ENCODE measurements at places on chromosomes 5 and 9.

DNA sequence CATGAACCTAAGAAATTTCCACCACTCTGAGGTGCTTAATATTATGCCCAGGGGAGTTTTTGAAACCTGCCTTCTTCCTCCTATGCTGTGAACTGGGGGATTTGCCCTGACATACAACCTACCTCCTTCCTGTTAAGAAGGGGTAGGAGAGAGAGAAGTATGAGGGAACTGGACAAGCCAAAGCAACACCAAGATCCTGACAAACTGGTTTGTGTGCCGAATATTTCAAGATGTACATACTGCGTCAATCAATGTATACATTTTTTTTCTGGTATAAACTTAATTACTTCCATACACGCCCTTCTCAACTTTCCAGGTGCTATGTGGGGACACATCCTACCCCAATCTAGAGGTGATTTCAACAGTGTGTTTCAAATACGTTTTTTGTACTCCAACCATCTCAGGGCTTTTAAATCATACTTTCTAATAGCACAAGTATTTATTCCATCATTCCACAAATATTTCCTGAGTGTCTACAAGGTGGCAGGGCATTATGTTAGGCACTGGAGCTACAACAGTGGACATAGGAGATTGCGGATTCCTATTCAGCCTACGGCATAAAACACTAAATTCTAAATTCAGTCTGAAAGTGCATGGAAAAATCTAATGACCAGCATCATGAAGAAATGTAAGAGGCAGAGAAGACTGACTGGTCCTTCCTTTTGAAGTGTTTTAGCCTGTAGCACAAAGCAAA lies 70.1 kb upstream of the IFNK start:
- no peak for DNase-seq

GRCh38 chr5:135183464-135183863 lies 149.4 kb upstream of the PITX1 start:
- no peak for DNase-seq

- no peak for DNase-seq
Measured at GRCh38 chr9:81032831-81033230, 656.5 kb downstream of the TLE1 start.

DNA sequence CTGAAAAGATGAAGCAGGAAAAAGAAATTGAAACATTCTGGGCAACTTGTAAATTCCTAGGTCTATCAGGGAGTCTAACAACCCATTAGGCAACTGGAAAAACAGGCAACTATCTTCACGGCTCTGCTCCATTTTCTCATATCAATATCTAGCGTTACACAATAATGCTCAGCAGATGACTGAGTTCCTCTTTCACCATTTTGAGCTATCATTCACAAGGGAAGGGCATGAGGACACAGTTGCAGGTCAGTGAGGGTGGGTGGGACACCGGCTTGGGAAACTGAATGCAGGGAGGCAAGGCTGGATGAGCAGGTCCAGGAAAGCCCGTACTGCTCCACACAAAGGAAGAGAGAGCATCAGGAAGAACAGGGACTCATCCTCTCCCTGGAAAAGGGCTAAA lies 67.0 kb downstream of the FRMD3 start:
- DNase-seq = no peak

GRCh38 chr5:178237431-178238312 lies 5.1 kb upstream of the PHYKPL start:
- DNase-seq = no peak

GRCh38 chr5:158808542-158808941 lies 291.2 kb downstream of the EBF1 start:
- no peak for DNase-seq

DNA sequence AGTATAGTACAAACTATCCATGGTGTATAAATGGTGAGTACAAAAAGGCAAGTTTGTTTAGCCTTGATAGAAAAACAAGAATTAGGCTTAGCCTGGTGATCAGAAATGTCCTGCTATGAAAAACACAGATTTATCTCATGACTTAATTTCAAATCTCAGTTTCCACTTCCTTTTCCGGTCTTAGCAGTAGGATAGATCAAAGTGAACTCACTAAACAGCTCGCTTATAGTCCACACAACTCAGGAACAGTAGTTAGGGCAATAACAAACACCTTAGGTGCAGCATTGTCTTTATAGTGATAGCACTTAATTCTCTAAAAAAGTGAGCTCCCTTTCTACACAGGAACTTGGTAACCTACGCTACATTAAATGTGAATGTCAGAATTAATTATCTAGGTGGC lies 11.4 kb downstream of the GOLGA1 start:
- DNase-seq = no peak

GRCh38 chr5:140358738-140359310 lies 1.2 kb upstream of the SLC4A9 start:
- DNase-seq = no peak

- no peak for DNase-seq
Measured at GRCh38 chr9:106102821-106103220, 408.5 kb downstream of the TMEM38B start.
